EH (cell line): ENCODE measurements at places on chromosomes 13 and 19.

DNA sequence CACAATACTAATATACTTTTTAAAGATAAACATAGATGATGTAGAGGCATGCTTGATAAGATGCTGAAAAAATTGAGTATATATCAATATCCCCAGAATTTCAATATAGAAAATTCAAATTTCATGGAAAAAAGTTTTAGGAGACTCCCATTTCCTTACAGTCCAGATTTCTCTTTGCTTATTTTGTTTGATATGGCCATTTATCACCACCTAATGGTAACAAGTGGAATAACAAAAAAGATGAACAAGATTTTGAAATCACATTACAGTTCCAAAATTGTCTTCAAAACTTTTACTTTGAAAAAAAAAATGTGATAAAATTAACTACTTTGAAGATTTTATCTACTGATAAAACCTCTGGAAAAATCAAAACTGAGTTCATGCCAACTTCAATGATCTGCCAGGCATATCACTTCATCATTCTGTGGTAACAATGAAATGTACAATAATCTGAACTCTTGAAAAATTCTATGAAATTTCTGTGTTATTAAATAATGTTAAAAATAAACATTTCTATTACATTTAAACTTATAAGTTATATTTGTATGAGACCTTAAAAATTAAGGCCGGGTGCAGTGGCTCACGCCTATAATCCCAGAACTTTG lies 17.5 kb downstream of the MIPEP start:
- DNase-seq, result peak; percentile 56

- peak; percentile 44 for DNase-seq
Measured at GRCh38 chr13:65677906-65678305, 1552.2 kb downstream of the PCDH9 start.

DNA sequence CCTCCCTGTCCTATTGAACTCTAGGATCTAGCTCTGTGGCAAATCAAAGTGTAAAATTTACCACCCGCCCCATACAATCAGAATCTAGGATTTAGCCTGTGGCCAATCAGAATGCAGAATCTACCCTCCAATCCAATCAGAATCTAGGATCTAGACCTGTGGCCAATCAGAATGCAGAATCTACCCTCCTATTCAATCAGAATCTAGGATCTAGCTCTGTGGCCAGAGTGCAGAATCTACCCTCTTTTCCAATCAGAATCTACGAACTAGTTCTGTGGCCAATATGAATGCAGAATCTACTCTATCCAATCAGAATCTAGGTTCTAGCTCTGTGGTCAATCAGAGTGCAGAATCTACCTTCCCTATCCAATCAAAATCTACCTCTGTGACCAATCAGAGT lies 25.8 kb downstream of the PRKD2 start:
- DNase-seq, result no peak

GRCh38 chr19:2488942-2489731 lies 13.2 kb downstream of the GADD45B start:
- peak; percentile 71 for DNase-seq

- no peak for DNase-seq
Measured at GRCh38 chr13:24688950-24689349, 8.7 kb downstream of the ATP12A start.

DNA sequence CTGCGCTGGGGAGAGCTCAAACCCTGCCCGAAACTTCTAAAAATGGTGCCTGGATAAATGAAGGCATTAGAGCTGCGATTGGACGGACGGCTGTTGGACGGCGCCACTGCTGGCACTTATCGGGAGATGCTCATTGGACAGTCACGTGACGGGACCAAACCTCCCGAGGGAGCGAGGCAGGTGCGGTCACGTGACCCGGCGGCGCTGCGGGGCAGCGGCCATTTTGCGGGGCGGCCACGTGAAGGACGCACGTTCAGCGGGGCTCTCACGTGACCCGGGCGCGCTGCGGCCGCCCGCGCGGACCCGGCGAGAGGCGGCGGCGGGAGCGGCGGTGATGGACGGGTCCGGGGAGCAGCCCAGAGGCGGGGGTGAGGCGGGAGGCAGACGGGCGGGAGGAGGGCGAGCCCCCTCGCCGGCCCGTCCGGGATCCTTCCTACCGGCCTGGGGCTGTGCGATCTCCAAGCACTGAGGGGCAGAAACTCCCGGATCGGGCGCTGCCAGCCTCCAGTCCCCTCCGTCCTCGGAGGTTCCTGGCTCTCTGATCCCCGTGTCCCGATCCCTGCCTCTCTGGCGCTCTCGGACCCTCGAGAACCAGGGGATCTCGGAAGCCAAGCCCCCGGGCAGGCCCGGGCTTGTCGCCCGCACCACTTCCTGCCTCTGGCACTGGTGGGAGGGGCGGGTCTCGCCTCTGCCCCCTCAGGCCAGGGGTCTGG lies at the start of gene BAX:
Gene BAX, plus strand, starts transcription at position 281 of the 713 bp plus-strand sequence. Its CDS starts 54 bp downstream, at position 335.
- DNase-seq, result peak; percentile 95

GRCh38 chr19:38559428-38560401 lies 58.0 kb downstream of the MAP4K1 start:
- peak; percentile 11 for DNase-seq

DNA sequence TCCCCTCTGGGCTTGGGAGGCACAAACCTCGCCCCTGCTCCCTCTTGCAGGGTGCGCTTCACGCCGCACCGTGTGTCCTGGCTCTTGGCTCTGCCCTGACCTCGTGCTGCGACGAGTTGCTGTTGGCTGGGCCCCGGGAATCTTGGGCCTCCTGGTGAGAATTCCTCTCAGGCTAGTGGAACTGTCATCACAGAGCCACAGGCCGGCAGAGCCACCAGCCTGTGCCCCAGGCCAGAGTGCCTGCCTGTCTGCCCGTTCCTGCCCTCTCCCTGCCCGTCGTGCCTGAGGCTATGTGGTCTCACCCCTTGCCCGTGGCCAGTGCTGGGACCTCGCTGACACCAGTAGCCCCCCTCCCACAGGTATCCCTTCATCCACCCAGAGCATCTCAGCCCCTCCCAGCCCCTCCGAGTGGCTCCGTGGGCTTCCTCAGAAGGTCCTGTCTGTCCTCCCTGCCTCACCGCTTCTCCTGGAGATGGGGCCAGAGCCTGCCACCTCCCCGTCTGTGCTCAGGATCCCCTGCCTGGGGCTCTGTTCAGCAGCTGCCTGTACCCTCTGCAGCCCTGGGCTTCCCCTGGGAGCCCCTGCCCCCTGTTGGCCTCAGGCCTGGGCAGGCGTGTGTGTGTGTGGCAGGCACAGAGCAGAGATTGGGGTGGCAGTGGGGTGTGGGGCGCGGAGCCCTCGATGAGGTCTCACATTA lies 13.3 kb downstream of the NDUFB7 start:
- no peak for DNase-seq

DNA sequence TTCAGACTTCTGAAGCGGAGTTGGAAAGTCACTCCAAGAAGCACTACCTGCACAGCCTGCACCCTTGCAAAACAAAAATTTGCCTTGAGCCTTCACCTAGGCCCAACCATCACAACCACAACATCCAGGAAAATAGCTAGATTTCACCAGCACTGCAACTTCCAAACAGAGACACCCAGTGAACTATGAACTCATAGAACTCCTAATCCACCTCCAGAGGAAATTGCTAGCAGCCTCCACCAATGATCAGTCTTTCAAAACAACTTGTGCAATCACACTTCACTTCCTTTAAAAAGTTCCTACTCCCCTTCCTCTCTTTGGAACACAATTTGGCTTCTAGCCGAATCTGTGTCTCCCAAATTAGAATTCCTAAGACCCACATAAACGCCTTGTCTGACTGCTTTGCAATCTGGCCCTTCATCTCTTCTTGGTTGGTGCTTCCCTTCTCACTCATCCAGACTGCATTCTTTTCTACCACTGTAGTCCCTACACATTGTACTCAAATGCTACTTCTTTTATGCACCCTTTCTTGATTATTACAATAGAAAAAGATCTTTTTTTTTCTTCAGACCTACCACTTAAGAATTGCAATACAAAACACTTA lies 489.2 kb upstream of the ARGLU1 start:
- no peak for DNase-seq

DNA sequence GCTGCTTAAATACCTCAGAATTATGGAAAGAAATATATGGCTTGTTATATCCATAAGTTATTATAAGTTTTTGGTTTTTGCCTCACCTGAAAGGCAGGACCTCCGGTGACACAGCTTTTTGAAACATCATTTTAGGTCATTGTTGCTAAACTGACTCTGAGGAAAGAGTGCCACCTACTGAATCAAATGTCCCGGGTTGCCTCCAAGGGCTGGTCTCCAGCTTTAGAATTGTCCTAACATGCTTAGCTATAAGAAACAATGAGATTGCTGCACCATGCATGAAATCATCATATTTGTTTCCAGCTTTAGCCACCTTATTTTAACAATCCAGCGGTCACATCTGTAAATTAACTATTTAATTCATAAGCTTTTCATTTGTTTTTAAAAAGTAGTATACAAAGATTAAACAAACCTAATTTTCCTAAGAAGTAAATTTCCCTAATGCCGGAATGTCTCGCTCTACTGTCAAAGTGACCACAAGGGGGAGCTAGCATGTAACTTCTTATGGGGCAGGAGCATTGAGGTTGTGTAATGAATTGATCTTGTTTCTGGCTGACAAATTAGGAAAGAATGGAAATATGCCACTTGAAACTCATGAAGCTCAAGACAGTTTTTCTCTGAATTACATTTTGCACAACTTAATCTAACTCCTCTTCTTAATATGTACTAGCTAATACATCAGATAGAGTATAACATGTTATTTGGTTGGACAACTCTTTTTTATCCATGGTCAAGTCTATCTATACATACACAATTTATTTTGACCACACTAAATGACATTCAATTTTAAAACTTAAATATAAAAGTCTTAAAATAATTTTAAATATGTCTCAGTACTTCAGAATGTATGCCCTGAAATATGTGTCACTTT lies 6.7 kb upstream of the PCDH17 start:
- peak; percentile 43 for DNase-seq

GRCh38 chr13:26992951-26993719 lies 178.5 kb downstream of the USP12 start:
- peak; percentile 26 for DNase-seq

DNA sequence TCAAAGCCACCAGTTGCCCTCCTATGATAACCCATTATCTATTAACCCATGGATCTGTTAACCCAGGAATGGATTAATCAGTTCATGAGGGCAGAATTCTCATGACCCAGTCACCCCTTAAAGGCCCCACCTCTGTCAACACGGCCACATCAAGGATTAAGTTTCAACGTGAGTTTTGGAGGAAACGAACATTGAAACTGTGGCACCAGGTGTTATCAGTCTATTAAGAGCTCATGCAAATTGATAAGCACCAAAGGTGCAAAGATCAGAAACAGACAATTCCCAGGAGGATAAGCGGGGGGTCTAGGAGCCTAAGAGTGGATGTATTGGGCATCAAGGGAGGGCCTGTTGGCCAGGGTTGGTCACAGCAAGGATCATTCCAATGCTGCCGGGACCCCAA lies 19.9 kb upstream of the ELAVL1 start:
- no peak for DNase-seq

GRCh38 chr13:51277928-51278327 lies 55.7 kb downstream of the FAM124A start:
- DNase-seq, result no peak

DNA sequence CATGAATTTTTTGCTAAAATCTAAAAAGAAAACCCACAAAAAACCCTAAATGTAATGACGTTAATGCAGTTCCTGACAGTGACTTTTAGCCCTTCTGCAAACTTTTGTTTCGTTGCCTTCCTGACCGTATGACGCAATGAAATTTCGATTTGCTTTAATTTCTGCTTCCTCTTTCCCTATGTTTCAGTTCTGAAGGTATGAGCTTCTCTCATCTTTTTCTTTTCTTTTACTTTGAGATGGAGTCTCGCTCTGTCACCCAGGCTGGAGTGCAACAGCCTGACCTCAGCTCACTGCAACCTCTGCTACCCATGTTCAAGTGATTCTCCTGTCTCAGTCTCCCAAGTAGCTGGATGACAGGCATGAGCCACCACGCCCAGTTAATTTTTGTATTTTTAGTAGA lies 6.1 kb upstream of the LILRA5 start:
- no peak for DNase-seq

- DNase-seq, result no peak
Measured at GRCh38 chr13:93080587-93080986, 146.0 kb upstream of the GPC6 start.

DNA sequence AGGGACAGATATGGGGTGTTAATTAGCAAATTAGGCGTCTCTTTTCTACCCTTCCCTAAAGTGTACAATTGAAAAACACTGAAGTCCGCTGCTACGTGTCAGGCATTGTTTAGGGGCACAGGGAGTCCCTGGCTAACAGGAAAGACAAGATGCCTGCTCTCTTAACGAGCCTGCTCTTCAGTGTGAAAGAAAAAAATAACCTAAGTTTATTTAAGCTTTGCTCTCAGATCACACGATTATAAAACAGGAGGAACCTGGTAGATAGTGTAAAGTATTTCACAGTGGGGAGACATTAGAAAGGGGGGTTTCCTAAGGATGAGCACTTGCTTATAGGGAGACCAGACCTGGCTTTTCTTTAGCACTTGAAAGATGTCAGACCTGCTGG lies 38.7 kb downstream of the IGFL2 start:
- DNase-seq, result no peak

- DNase-seq, result no peak
Measured at GRCh38 chr13:38687246-38688229, 661 bp downstream of the FREM2 start.

- no peak for DNase-seq
Measured at GRCh38 chr13:50677258-50677657, 166.2 kb downstream of the DLEU7 start.

DNA sequence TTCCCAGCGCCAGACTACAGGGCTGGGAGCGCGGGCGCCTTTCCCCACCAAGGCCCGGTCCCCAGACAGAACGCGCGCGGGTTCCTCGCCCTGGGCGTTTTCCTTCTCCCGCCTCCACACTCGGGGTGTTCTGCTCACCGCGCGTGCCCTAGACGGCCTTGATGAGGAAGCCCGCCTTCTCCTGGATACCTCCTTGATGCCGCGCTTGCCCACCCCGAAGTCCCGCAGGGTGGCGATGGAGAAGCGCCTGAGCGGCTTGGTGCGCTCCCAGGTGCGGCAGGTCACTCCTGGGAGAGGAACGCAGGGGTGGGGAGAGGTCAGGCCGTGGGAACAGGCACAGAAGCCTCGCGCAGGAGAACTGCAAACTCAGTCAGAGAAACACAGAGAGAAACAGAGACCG lies 34.8 kb downstream of the CYP2B6 start:
- DNase-seq, result no peak

DNA sequence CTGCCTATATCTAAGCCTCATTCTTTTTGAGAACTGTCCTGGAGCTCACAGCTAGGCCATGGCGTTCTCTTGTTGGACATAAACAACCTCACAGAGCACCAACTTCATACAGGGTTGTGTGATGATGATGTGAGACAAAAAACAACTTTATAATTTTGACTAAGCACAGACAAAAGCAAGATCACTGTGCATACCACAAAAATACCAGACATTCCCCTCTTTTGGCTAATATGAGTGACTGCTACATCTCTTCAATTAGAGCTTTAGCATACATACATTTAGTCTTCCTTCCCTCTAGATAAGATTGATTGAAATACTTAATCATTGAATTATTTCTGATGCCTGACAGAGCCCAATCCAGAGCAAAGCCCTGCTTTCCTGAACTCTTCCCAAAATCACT lies 8.3 kb downstream of the MAB21L1 start:
- peak; percentile 81 for DNase-seq
